ENCODE measurements at places on chromosomes 11 and 22. TPM values are rescaled to one million over a fixed set of nuclear protein-coding genes. Genes with fewer than 3 reads are reported as not detected.

MEI1 gene
- 72.3 TPM for total RNA-seq

WBP2NL gene
- 4.3 TPM for total RNA-seq

ZNF70 gene
- total RNA-seq = 1.8 TPM

LRRC55 gene
- total RNA-seq = not detected

EXT2 gene
- 26.6 TPM for total RNA-seq

- H3K36me3 ChIP-seq = no peaks in the 10 kb centered on the region
- H3K27me3 ChIP-seq = peaks cover 71% of the 10 kb centered on the region
- DNase-seq = no peak
- peaks cover 31% of the 10 kb centered on the region for H3K4me1 ChIP-seq
- H3K27ac ChIP-seq = no peak overlapping the region
Observed at GRCh38 chr11:27699242-27699925, 871 bp downstream of the BDNF start.

- no peak overlapping the region for H3K4me3 ChIP-seq
- H3K27ac ChIP-seq = no peak overlapping the region
- H3K27me3 ChIP-seq = no peaks in the 10 kb centered on the region
- peak; percentile 73 for DNase-seq
Observed at GRCh38 chr11:57499413-57499982, 16.0 kb downstream of the SLC43A1 start.

GRCh38 chr22:23037429-23038333 lies 32.6 kb upstream of the GNAZ start:
- DNase-seq = no peak
- H3K27me3 ChIP-seq = peaks cover 25% of the 10 kb centered on the region
- H3K36me3 ChIP-seq = no peaks in the 10 kb centered on the region
- peaks cover 15% of the 10 kb centered on the region for H3K4me1 ChIP-seq
- H3K4me3 ChIP-seq = no peak overlapping the region

GRCh38 chr11:68406324-68407313 lies 53.9 kb upstream of the PPP6R3 start:
- peaks cover 1% of the 10 kb centered on the region for H3K36me3 ChIP-seq
- no peak overlapping the region for H3K27ac ChIP-seq
- no peak overlapping the region for H3K4me3 ChIP-seq
- no peaks in the 10 kb centered on the region for H3K27me3 ChIP-seq
- no peaks in the 10 kb centered on the region for H3K4me1 ChIP-seq
- no peak for DNase-seq

DNA sequence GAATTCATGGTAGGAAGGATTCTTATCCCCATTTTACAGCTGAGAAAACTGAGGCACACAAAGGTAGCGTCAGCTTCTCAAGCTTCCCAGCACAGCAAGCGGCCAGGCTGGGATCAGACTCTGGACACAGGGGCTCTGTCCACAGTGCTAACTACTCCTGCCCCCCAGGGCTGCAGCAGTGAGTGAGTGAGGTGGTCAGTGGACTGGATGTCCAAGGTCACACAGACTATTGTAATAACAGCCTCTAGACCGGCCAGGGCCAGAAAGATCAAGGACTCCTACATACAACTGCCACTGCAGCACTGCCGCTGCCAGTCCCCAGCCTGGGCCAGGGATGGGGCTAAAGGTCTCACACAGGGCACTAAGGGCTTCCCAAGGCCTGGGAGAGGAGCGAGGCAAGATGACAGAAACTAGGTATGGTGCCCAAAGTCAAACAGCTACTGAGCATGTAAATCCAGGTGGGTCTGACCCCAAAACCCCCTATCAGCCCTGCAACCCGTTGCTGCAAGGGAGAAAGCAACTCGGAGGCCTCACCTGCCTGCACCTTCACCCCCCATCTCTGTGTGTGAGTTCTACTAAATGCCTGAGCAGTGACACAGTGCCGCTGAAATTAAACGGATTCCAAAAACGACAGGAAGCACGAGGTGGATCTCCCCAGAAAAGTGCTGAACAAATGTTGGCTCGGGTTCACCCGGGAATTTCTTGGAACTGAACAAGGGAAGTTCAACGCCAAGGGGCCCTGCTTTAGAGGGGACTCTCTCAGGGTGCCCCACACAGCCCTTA lies 161.8 kb upstream of the GRK3 start:
- no peaks in the 10 kb centered on the region for H3K36me3 ChIP-seq
- no peaks in the 10 kb centered on the region for H3K27me3 ChIP-seq
- H3K27ac ChIP-seq = no peak overlapping the region
- no peak for DNase-seq

GRCh38 chr22:19522190-19522880 lies 1.9 kb downstream of the CLDN5 start:
- peak overlapping the region; percentile 78 for H3K4me3 ChIP-seq
- peaks cover 15% of the 10 kb centered on the region for H3K36me3 ChIP-seq
- peaks cover 17% of the 10 kb centered on the region for H3K4me1 ChIP-seq
- H3K27me3 ChIP-seq = peaks cover 22% of the 10 kb centered on the region

- H3K27ac ChIP-seq = no peak overlapping the region
- H3K27me3 ChIP-seq = no peaks in the 10 kb centered on the region
- H3K4me1 ChIP-seq = no peaks in the 10 kb centered on the region
- DNase-seq = no peak
- H3K4me3 ChIP-seq = no peak overlapping the region
Observed at GRCh38 chr11:87263264-87263838, 225.6 kb downstream of the TMEM135 start.

DNA sequence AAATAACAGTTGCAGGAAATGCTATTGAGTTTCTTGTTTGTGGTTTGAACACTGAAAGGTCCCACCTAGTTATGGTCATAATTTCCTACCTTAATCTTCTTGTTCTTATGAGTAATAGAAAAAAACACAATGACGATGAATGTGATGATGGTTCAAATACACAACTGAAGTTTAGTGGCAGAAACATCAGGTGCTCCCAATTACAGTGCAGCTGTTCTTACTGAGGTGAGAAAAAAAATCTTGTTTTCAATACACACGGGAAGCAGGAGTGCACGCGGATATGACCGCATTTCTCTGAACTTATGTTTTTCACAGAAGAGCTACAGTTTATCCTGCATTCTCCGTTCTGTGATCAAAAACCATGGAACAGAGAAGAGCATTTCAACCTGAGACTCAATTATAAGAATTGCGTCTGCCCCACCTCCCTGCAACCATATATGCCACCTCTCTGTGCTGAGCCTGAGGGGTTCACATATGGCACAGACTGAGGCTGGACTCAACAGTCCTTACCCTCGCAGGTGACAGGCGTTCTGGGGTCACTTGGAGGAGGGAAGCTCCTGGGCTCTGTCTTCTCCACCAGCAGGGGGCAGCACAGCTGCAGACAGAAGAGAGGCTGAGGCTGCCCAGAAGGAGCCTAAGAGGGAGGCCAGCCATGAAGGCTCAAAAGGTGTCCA lies 99.7 kb upstream of the IGLL5 start:
- no peak overlapping the region for H3K27ac ChIP-seq
- peak; percentile 72 for DNase-seq
- H3K4me1 ChIP-seq = peaks cover 14% of the 10 kb centered on the region

GRCh38 chr11:123144707-123145106 lies 50.3 kb downstream of the CLMP start:
- no peak overlapping the region for H3K4me3 ChIP-seq
- H3K27me3 ChIP-seq = no peaks in the 10 kb centered on the region
- DNase-seq = no peak
- no peaks in the 10 kb centered on the region for H3K36me3 ChIP-seq
- H3K27ac ChIP-seq = no peak overlapping the region
- H3K4me1 ChIP-seq = no peaks in the 10 kb centered on the region

- peak overlapping the region; percentile 31 for H3K4me3 ChIP-seq
- peak; percentile 2 for DNase-seq
Observed at GRCh38 chr11:81787584-81788049, 946.0 kb downstream of the FAM181B start.

DNA sequence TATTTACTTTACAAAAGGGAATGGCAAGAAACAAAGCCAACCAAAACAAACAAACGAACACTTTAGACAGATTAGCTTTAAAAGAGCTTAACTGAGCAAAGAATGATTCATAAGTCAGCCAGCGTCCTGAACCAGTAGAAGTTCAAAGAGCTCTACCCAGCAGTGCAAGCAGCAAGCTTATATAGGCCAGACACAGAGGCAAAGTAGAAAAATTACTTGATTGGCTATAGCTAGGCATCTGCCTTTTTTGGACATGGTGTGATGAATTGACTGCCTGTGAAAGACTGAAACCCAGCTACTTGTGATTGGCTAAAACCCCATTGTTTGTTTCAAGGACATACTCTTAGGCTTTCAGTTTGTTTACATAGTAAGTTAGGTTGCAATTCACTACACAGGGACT lies 2120.0 kb upstream of the RAG2 start:
- no peaks in the 10 kb centered on the region for H3K27me3 ChIP-seq

DNA sequence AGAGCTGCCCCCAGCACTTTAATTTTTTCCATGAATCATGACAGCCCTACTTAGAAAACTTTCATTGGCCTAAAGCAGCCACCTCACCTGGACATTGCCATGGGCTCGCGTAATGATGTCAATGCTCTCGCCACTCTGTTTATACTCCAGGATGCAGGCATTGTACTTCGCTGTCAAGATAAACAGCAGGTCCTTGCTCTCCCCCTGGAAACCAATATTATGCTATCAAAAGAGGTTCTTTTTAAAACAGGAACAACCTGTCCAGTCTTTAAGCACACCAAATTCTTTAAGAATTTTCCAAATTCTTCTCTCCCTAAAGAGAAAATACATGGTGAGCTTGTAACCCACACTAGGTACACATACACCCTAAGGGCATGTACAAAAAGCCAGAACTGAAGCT lies 3.0 kb downstream of the DDB1 start:
- peaks cover 70% of the 10 kb centered on the region for H3K4me1 ChIP-seq
- peaks cover 13% of the 10 kb centered on the region for H3K36me3 ChIP-seq
- H3K27me3 ChIP-seq = no peaks in the 10 kb centered on the region
- H3K4me3 ChIP-seq = no peak overlapping the region
- no peak for DNase-seq
